ENCODE measurements at places on chromosomes 2 and 18.

DNA sequence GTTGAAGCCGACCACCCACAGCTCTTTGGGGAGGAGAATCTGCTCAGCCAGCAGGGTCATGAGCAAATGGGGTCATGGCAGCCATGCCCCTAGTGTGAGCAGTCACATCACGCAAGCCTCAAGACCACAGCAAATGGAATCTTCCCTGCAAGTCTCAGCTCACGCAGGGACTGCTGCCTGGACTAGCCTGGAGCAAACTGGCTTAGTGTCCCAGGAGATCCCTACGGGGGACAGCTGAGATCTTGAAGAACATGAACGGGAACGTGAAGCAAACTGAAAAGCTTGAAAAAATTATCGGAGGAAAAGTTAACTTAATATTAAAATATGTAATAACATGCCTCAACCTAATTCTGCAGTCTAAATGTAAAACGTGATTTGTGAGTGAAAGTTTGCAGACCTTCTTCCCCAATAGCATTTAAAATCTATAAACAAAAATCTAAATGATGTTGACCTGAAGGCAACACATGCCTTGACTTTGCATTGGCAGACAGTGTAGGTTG, 118.4 kb downstream of the FAM124B start:
- no peak for DNase-seq

GRCh38 chr2:10519394-10519740, 71.2 kb upstream of the ODC1 start:
- DNase-seq = no peak

GRCh38 chr18:62982600-62983251, 267.4 kb downstream of the PHLPP1 start:
- DNase-seq = peak; percentile 47

DNA sequence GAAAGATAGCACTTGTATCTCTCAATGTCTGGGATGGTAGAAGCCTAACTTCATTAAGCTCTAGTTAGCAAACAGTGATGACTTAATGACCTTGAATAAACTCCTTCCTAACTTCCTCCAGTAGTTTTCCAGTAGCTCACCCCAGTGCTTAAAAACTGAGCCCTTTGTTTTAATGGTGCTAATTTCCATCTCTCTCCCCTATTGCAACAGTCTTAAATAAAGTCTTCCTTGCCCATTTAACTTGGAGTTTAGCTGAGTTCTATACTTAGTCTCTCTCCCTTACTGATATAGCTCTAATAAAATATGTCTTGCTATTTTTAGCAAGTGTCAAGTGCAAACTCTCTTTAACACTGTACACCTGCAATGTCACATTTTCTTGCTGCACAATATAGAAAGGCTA, 267.0 kb downstream of the CCDC85A start:
- DNase-seq = no peak

DNA sequence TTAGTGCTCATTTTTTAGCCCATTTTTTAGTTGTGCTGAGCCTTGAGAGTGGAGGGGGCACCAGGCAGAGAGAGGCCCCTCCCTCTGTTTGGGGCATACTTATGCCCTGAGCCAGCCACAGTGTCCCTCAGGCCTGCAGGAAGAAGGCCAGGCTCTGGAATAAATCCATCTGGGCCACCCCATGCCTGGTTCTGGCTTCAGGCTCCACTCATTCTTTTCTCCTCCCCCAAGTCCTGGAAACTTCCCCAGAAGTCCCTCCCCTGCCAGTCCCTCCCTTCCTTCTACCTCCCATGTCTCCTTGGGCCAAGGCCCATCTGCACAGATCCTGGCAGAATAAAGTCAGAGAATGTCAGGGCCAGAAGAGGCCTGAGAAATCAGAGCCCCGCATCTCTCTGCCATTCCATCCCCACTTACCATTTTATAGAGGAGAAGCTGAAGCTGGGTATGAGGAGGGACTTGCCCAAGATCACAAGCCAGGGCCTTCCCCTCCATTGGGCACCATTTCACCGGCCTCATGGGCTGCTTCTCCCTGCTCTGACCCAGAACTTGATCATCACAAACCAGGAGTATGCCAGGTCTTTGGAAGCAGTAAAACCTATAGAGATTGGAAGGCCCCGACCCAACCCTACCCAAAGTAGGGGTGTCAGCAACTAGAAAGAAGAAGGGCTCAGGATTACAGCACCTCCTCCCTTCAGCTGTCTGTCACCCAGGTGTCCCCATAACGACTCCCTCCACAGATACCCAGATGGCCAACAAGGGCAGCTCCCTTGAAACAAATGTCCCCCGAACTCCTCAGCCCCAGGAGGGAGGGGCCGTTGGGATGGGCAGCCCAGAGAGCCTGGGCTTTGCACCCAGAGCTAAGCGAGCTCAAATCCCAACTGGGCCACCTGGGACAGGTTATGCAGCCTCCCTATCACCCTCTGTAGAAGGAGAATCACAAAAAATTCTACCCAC, 108.4 kb downstream of the POLR1A start:
- no peak for DNase-seq

- peak; percentile 40 for DNase-seq
Observed at GRCh38 chr18:5424903-5425664, 118.7 kb downstream of the EPB41L3 start.

GRCh38 chr2:67329951-67330350, 67.2 kb upstream of the ETAA1 start:
- no peak for DNase-seq

DNA sequence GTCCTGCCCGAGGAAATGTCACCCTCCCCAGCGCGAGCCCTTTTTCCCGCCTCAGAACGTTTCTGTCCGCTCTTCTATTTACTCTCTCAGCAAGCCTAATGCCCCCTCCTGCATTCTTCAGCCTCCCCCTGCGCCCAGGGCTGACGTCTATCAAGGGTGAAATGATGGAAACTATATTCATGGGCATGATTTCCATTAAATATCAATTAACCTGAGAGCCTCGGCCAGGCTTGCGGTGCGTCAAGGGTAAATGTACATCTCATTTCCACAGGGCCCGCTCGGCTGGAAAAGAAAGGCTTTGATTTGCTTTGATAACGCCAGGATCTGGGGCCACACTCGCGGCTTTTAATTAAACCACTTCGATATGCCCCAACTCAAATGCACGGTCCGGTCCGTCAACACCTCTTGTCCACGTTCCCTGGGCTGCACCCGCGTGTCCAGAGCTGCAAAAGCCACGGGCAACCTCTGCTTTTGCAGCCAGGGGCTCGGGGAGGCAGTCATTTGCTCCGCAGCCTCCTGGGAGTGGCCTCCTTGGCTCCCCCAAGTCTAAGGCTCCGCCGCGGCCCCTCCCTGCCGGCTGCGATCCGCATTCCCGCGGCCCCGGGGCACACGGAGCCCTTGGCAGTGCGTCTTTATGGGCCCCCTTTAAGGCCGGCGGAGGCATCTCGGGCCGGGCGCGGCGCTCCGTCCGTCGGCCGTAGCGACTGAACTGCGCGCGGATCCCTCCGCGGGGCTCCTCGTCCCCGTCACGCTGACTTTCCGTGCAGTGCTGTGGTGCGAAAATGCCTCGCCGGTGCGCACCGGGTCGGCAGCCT, at the start of gene HOXD8:
HOXD8 (plus strand) TSS at position 724 of the 815 bp plus-strand sequence. CDS start 662 bp downstream, outside the sequence.
- no peak for DNase-seq

- DNase-seq = no peak
Observed at GRCh38 chr2:215553946-215554345, 118.1 kb upstream of the FN1 start.

- no peak for DNase-seq
Observed at GRCh38 chr18:57627488-57627887, 5.9 kb upstream of the NARS1 start.

- DNase-seq = no peak
Observed at GRCh38 chr2:196046123-196046917, 22.3 kb downstream of the DNAH7 start.
